ENCODE measurements at places on chromosomes 1 and 21. TPM values are rescaled to one million over a fixed set of nuclear protein-coding genes. Genes with fewer than 3 reads are reported as not detected.
A peak's percentile ranks its signal among the peaks of the same experiment; 100 is the strongest.

Gene RAB42
- polyA plus RNA-seq, result 2.6 TPM

GRCh38 chr1:15384301-15384901 is 25.3 kb upstream of the EFHD2 start:
- DNase-seq, result no peak

DNA sequence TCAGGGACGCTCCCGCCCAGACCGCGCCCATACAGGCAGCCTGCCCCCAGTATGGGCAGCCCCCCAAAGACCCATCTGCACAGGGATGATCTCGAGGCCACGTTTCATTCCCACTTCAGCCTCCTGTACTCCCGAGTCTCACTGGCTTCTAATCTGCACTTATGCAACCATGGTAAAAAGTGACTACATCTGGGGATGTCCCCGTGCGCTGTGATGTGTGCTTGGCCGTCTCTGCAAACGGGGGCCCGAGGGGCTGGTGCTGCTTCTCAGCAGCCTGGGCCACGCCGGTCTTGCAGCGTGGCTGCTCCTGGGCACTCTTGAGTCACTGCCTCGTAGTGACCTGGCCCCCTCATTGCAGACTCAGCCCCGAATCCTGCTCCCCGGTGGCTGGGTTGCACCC is 17.4 kb upstream of the PLCH2 start:
- no peak for DNase-seq

DNA sequence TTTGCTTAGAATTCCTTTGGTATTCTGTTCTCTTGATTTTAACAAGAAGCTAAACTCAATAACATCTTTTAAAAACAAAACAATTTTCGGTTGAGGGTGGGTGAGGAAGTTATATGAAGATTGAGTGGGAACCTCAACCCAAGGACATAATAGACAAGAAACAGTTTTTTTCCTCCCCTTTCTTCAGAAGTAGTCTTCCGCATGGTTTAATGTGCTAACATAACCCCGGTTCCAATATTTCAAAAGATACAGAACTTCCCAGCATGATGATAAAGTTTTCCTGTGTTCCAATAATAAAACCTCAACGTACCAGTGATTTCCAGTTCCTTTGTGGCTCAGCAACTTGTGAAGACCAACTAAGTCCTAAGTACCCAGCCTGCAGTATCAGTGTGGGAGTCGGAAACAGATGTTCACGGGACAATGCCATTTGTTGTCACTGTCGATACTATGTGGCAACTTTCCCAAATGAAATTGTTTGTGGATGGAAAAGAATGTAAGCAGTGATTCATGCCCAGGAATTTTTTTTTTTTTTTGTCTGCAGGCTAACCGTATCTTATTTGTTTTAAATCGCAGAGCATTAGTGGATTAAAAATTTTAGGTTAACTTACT is 48.5 kb downstream of the NR5A2 start:
- peak; percentile 18 for DNase-seq

DNA sequence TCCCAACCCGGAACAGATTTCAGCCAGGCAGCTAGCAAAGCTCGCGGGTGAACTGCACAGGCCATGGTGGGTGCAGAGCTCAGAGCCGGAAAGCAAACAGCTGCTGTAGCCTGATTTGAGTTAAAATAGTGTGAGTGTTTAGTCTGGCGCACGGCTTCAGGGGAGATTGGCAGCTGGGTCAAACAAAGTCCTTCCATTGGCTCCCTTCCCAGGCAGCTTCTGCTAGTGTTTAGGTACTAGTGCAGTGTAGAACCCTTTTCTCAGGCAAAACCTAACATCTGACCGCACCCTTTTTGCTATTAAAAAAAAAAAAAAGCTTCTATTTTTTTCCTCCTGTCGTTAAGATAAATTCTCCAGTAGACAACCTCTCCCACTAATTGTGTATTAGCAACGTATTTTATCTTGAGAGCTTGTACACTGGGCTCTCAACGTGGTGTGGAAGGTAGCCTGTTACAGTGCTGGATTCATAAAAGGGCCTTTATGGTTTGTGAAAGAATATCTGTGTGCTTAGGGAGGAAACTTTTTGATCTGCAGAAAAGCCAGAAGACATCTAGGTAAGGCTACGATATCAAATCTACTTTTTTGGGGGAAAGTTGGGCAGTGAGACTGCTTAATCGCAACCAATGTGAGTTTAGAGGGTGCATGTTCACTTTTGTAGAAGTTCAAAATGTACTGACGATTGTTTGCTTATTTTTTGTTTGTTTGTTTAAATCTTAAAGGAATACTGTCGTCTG is 689.6 kb downstream of the USP25 start:
- peak; percentile 74 for DNase-seq

- no peak for DNase-seq
These were observed 677.8 kb downstream of the USP25 start for GRCh38 chr21:16407403-16408240.

DNA sequence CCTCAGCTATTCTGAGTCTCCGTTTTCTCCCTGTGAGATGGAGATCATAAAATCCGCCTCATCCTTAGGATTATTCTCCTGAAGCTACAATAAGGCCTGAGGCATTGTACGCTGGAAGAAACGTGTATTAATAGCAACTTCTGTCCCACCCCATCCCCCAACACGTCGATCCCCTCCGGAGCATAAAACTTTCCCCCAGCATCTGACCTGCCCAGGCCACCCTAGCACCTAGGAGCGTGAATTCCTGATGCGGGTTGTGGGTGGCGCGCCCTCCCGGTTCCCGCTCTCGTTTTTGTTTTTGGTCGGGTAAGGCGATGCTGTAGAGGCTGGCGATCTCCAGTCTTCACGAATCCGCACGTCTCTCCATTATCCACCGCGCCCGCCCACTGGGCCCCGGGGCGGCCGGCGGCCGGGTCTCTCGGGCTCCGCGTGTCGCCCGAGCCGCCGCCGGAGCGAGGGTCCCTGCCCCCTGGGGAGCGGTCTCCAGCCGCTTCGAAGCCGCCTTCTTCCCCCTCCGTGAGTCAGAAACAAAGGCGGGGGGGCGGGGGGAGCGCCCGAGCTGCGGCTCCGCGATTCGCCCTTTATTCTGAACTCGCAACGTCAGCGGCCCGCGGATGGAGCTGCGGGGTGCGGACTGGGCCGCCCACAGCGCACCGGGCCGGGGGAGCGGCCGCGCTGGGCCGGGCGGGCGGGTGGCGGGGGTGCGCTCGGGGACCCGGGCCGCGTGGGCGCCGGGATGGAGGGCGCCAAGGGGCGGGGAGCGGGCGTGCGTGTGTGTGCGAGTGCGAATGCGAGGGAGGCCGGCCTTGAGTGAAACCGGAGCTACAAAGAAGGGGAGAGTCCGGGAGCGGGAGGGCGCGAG is at the start of gene PLEKHO1:
Gene PLEKHO1 (plus strand): TSS at position 646 of the 862 bp plus-strand sequence. CDS start 342 bp downstream, outside the sequence.
- no peak for DNase-seq

DNA sequence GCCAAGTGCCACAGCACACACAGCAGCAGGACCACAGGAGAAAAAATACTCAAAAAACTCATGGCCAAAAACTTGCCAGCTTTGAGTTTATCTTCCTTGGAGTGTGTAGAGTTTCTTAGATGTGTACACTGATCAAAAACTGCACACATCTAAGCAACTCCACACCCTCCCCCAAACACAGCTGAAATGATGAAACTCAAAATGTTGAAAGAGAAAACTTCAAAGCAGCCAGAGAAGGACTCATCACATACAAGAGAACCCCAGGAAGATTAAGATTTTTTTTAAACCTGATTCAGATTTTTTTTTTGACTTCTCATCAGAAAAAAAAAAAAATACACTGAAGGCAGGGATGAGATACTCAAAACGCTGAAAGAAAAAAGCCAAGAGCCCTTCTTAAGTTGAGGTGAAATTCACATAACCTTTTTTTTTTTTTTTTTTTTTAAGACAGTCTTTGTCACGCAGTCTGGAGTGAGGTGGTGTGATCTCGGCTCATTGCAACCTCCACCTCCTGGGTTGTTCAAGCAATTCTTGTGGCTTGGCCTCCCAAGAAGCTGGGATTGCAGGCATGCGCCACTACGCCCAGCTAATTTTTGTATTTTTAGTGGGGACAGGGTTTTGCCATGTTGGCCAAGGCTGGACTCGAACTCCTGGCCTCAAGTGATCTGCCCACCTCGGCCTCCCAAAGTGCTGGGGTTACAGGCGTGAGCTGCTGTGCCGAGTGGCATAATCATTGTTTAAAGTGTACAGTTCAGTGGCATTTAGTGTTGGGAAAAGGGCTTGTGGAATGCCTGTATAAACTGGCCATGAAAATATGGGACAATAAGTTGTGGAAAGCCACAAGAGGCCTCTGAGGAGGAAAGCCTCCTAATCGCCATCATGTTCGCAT is 20.9 kb upstream of the PDXK start:
- no peak for DNase-seq

DNA sequence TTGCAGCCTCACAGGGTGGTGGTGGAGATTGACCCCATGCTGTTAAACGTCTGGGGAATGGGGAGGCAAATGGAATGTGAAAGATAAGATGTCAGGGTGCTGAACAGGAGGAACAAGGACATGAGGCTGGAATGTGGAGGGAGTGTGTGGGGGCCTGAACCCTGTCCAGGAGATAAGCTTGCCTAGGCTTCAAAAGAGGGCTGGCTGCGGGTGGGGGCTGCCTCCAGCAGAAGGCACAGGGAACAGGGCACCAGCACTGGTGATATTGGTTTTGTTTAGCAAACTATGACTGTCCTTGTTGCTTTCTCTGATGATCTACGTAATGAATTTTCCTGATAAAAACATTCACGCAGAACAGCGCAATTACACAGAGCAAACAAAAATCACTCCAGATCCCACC is 52.4 kb upstream of the LRP8 start:
- no peak for DNase-seq

DNA sequence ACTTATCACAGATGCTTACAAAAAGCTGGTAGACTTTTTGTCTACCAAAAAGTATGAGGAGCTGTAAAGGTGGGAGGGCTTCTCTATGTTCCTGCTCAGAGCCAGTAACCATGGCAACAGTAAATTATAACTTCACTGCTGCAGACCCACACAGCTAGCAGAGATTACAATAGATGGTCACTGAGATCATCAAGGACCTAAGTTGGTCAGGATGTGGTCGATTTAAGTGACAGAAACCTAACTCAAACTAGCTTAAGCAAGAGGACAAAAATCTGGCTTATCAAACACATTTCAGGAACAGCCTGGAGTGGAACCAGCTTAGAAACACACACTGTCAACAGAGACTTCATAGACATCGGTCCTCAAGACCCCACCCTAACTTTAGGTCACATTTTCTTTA is 113.4 kb upstream of the ATP1A1 start:
- DNase-seq, result no peak

- no peak for DNase-seq
These were observed 885 bp downstream of the OR2T10 start for GRCh38 chr1:248596615-248597014.

- peak; percentile 24 for DNase-seq
These were observed 1.6 kb downstream of the EPS15 start for GRCh38 chr1:51517361-51518032.

DNA sequence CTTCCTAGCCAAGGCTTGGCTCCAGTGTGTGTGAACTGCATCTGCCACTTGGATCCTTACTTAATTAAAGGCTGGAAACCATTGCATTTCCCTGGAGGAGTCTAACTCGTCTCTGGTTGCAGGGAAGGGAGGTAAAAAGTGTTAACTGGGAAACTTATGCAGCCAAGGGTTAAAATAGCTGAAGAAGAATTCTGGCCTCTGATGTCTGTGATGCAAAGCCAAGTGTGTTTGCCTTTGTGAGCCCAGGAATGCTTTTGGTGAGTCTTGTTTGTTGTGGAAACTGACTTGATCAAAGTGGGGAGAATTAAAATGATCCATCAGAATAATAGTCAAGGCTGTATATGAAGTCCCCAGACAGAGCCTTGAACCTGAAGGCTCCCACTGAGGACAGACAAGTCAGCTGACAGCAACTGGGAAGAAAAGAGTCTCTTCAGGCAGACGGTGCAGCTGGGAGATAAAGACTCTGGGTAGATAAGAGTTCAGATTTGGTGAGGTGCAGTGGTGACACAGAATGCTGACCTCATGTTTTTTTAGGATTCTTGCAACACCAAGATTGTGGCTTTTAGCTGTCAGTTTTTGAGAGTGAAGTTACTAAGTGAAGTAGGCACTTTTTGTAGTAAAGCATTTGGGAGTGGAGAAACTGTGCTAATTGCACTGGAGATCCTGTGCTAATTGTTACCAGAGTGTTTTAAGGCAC is 59.5 kb upstream of the WLS start:
- no peak for DNase-seq

GRCh38 chr1:44575396-44575795 is 98.9 kb downstream of the TMEM53 start:
- no peak for DNase-seq

- no peak for DNase-seq
These were observed 2.8 kb upstream of the TARS2 start for GRCh38 chr1:150484431-150484830.
